D341Med (cell line): ENCODE measurements at places on chromosomes 13 and 19.

GRCh38 chr13:51412431-51412830, 40.4 kb downstream of the INTS6 start:
- DNase-seq: no peak

DNA sequence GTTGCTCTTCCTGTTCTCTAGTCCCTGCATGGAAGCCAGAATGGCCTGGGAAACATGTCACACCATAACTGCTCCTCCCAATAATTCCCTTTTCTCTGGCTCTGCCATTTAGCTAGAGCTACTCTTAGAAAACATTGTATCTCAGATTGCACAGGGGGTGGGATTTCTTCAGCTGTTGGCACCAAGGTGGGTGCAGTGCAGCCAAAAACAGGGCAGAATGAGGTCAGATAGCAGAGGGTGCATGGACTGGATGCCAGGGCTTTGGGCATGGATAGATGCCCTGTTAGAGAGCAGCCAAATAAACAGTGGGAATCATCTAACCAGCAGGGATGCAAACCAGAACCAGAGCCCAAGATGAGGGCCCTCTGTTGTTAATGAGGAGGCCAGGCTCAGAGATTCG, 4.9 kb upstream of the AMER2 start:
- DNase-seq: no peak

DNA sequence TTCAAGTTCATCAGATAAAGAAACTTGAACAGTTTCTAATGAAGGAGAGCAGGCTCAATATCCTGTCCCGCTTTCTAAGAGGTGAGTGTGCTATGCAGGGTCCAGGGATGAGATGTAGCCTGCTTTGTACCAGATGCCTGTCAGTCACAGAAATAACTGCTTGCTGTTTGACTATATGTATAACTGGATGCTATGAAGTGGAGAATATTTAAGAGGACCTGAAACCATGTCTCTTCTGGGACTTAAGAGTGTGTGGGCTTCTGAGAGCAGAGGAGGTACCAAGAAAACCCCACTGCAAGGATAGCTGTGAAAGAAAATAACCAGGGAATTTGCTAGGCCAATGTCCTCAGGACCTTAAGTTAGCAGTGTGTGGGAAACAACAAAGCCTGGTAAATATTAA, 246.3 kb upstream of the RFC3 start:
- DNase-seq: no peak

DNA sequence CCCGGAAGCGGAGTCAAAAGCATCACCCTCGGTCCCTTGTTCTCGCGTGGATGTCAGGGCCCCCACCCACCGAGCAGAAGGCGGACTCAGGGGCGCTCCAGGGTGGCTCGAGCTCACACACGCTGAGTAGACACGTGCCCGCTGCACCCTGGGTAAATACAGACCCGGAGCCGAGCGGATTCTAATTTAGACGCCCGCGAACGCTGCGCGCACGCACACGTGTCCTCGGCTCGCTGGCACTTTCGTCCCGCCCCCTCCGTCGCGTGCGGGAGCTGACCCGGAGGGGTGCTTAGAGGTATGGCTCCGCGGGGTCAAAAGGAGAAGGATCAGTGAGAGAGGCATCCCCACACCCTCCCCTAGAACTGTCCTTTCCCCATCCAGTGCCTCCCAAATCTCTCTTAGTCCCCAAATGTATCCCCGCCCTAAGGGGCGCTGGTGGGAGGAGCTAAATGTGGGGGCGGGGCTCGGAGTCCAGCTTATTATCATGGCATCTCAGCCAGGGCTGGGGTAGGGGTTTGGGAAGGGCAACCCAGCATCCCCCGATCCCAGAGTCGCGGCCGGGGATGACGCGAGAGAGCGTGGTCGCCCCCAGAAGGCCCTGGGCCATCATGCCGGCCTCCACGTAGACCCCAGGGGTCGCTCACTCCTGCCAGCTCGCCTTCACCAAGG, 451 bp upstream of the ICAM5 start:
- DNase-seq: peak; percentile 87

- no peak for DNase-seq
Observed at GRCh38 chr19:15197942-15198341, 2.9 kb downstream of the NOTCH3 start.

DNA sequence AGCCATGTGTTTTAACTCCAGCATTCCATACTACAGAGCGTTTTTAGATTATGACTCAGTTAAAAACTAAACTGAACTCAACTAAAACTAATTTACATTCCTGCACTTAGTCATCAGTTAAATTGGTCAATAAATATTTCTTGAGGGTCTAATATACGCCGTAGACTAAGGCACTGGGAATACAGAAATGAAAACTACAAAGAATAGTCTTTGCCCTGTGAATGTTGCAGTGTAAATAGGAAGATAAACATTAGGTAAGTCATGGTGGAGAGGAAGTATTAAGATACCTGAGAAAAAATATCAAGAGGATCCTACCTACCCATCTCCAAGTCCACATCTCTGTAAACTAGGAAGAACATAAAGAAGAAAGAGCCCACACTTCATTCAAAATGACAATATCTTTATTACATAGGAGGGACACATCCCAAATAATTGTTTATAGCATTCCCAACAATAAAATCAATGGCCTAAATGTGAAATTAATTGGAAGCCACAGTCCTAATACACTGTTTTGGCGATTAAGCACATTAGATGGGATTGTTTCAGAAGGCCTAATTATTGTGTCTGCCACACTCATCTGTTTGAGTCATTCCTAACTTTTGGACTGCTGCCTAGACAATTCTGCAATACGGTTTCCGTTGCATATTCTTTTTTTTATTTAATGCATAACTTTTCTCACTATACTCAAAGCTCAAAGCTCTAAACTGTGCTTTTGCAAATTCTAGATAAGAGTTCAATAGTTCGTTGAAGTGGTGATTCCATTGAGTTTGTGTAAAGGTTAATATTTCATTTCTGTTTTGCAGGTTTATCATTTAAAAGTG, 52.9 kb downstream of the MBNL2 start:
- DNase-seq: no peak

DNA sequence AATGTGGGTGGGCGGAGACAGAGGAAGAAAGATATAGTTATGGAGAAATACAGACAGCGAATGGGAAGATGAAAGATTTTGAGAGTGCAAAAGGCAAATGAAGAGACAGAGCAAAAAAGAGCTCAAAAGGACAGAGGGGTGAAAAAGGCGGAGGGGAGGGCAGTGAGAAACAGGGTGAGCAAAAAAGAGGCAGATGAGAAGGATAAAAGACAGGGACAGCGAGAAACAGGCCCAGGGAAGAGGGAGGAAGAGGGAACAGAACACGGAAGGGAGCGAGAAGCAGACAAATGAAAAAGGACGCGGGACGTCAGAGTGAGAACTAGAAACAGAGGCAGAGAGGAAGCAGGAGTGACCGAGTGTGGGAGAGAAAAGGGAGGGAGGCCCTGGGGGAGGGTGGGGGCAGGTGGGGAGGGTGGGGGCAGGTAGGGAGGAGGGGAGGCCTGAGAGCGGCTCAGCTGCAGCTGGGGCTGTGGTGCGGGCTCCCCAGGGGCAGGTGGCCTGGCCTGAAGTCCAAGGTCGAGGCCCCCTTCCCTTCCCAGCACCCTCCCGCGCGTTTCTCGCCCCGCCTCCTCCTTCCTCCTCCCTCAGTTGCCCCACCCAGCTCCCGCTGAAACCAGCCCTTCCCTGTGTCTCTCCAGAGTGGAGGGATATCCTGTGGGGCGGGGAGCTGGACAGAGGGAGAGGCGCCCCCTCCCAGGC, 2.9 kb downstream of the KLK1 start:
- no peak for DNase-seq

- DNase-seq: no peak
Observed at GRCh38 chr13:111317571-111318345, 2.7 kb upstream of the TEX29 start.

DNA sequence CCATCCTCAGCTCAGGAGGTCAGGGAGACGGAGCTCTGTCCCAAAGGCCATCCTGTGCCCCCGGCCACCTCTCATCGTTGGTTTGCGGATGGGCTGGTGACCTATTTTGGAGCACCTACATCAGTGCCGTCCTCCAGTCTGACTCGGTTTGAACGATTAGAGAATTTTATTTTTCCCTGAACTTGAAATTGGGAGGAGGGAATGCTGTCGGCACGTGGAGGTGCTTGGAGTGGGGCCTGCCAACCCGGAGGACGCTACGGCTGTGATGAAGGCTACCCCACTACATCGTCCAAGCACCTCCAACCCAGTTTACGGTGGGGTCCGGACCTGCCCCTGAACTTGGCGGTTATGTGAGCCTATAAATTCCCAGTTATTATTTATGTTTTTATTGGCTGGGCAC, 3.0 kb upstream of the ZNF554 start:
- no peak for DNase-seq

GRCh38 chr13:77692746-77693448, 4.6 kb upstream of the SLAIN1 start:
- DNase-seq: no peak

DNA sequence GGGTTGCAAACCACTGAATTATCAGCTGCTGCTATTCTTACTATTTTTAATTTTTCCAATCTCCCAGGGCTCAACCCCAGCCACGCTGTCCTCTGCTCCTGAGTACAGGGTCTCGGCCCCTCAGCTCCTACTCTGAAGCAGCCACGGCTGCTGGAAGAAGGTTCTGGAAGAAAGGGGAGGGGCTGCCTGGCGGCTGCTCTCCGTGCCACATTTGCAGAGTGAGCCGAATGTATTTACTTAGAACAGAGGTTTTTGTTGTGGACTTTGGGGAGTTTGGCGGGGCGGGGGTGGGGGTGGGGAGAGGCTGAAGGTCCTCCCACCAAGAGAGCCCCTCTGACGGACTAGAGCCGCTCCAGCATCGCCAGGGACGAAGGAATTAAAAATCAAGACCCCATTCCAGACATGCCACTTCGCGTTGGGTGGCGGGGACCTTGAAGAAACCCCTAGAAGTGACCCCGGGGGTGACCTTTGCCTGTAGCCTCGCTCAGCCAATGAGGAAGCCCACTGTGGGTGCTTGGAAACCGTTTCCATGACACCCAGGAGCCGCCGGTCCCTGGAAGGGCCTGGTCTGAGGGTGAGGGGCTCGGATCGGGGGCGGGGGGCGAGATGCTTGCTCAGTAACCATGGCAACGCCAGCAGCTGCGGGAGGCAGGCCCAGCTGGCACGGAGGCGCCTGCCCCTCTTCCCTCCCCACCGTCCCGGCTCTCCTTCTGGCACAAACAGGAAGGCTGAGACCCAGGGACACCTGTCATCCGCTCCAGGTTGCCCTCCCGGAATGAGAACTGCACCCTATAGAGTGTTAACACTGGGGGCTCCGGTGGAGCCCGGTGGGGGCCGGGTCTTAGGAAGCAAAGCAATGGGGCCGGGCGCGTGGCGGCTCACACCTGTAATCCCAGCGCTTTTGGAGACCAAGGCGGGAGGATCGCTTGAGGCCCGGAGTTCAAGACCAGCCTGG, 54.2 kb upstream of the PTPRS start:
- peak; percentile 39 for DNase-seq

DNA sequence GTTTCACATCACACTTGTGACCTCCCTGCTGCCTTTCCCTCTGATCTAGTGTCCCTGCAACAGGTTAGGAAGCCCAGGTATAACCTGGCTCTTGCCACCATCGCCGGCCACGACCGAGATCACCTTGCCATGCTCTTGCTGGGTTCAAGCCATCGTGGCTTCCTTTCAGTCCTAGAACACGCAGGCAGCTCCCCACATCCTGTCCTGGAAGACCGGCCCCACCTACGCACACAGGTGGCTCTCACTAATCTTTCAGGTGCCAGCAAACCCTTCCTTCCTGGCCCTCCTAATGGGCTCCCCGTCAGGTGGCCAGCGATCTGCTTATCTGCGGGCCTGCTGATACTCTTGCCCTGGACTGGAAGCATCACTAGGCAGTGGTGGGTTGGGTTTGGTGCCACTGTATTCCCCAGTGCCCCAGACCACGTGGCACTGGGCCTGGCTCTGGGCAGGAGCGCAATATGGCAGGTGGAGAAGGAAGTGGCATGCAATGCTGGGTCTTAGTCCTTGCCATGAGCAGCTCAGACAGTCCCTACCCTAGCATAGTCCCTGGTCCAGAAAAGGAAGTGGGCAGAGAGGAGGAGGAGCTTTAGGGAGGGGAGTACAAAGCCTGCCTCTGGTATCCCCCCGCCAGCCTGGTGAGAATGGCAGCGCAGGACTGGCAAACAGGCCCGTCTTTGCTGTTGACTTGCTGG, 11.8 kb downstream of the PPP1R37 start:
- no peak for DNase-seq

DNA sequence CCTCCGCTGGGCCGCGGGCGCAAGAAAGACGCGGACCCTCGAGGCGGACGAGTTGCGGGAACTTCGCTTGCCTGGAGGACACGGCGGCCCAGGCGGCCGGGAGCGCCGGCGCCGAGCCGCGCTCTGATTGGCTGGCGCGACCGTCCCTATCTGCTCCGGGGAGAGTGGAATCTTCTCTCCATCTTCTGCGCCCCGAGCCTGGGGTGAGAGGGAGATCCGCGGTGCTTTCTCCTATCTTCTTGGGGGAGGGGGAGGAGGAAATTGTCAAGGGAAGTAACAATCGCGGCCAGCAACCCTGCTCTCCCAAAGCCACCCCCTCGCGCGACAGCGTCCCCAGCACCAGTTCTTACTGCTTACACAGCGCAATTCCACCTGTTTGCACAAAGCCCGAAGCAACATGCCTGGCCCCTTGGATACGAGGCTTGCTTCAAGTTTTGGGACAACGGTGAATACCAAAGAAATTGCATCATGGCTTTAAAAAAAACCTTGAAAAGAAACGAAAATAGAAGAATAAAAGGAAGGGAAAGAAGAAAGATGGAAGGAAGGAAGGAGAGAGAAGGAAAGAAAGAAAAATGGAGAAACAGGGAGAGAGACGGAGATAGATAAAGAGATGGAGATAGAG, 4.8 kb downstream of the SOX21 start:
- peak; percentile 60 for DNase-seq

GRCh38 chr13:106480351-106480910, 55.0 kb downstream of the EFNB2 start:
- no peak for DNase-seq

- no peak for DNase-seq
Observed at GRCh38 chr13:76965759-76966421, 17.6 kb downstream of the ACOD1 start.

GRCh38 chr13:26710166-26710565, 50.4 kb downstream of the GPR12 start:
- DNase-seq: no peak

DNA sequence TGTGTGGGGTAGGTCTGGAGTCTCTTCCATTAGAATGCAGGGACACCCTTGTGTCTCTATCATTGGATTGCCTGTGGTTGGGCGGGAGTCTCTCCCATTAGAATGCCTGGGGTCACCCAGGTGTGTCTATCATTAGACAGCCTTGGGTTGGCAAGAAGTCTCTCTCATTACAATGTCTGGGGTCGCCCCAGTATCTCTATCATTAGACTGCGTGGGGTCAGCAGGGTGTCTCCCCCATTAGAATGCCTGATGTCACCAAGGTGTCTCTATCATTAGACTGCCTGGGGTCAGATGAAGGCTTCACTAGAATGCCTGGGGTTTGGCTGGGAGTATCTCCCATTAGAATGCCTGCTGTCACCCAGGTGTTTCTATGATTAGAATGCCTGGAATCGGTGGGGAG, 1539.0 kb downstream of the UQCRFS1 start:
- DNase-seq: no peak
